ENCODE measurements at places on chromosomes 4 and X. TPM values are rescaled to one million over a fixed set of nuclear protein-coding genes. Genes with fewer than 3 reads are reported as not detected.
A peak's percentile ranks its signal among the peaks of the same experiment; 100 is the strongest.

The WNK3 gene
- 3.9 TPM for total RNA-seq

The SLC26A1 gene
- total RNA-seq = 0.07 TPM

The OPRPN gene
- total RNA-seq = not detected

The HTR2C gene
- total RNA-seq = 15.7 TPM

- H3K4me1 ChIP-seq = no peaks in the 10 kb centered on the region
- no peaks in the 10 kb centered on the region for H3K36me3 ChIP-seq
- peak within 1 kb of the TSS; percentile 97 for H3K27ac ChIP-seq
- no peaks in the 10 kb centered on the region for H3K27me3 ChIP-seq
- H3K4me3 ChIP-seq = peak within 1 kb of the TSS; percentile 96
- DNase-seq = peak; percentile 95
Observed at GRCh38 chr4:15001869-15002658, at the start of gene CPEB2. Gene CPEB2, plus strand, starts transcription at chr4:15002481. Its CDS starts 193 bp downstream, at chr4:15002674.

- H3K4me3 ChIP-seq = no peak overlapping the region
- H3K4me1 ChIP-seq = no peaks in the 10 kb centered on the region
- no peaks in the 10 kb centered on the region for H3K27me3 ChIP-seq
- no peaks in the 10 kb centered on the region for H3K36me3 ChIP-seq
Observed at GRCh38 chrX:1521459-1521956, 15.5 kb downstream of the P2RY8 start.

- H3K27ac ChIP-seq = no peak overlapping the region
- H3K4me3 ChIP-seq = no peak overlapping the region
- H3K4me1 ChIP-seq = no peaks in the 10 kb centered on the region
- H3K36me3 ChIP-seq = no peaks in the 10 kb centered on the region
Observed at GRCh38 chrX:152913346-152913745, 15.5 kb downstream of the ZNF185 start.

DNA sequence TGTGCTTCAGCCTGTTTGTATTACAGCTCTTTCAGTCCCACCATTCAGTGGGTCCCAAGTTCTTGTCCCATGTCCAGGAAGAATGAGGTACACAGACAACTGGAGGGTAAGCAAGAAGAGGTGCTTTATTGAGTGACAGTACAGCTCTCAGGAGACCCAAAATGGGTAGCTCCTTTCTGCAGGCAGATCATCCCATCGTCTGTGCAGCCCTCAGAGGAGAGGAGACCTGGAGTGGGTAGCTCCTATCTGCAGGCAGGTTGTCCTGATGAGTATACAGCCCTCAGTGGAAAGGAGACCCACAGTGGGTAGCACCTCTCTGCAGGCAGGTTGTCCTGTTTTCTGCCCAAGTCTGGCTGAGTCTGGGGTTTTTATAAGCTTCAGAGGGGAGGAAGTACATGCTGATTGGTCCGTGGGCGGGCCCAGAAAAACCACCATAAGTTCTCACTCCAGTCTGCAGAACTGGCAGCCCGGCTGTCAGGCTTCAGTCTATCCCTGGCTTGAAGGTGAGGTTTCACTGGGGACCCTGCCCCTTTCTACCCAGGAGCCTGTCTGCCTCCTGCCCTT lies 18.0 kb downstream of the GRK4 start:
- no peaks in the 10 kb centered on the region for H3K4me1 ChIP-seq
- DNase-seq = no peak
- no peaks in the 10 kb centered on the region for H3K36me3 ChIP-seq

- H3K4me3 ChIP-seq = peak overlapping the region; percentile 70
- H3K36me3 ChIP-seq = no peaks in the 10 kb centered on the region
- H3K27me3 ChIP-seq = no peaks in the 10 kb centered on the region
- DNase-seq = peak; percentile 68
- peaks cover 32% of the 10 kb centered on the region for H3K4me1 ChIP-seq
Observed at GRCh38 chr4:1249731-1250526, 999 bp upstream of the CTBP1 start.

DNA sequence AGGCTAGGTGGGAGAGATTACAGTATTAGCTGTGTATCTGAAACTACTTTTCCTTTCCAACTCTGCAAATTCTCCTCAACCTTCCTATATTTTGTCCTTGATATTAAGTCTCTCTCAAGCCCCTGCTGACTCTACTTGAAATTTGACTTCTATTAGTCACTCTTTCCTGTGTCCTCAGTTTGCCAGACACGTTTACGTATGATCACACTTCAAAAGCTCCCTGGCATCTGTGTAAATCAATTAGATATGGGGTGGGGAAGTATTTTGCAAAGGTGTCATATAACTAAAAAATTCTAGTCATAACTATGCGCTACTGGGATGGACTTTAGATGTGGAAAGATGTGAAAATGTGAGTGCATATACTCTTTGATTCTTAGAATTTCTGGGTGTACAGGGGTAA lies 67.4 kb upstream of the ARHGAP24 start:
- H3K36me3 ChIP-seq = no peaks in the 10 kb centered on the region
- H3K27ac ChIP-seq = no peak overlapping the region
- no peaks in the 10 kb centered on the region for H3K4me1 ChIP-seq
- H3K27me3 ChIP-seq = no peaks in the 10 kb centered on the region
- no peak overlapping the region for H3K4me3 ChIP-seq

DNA sequence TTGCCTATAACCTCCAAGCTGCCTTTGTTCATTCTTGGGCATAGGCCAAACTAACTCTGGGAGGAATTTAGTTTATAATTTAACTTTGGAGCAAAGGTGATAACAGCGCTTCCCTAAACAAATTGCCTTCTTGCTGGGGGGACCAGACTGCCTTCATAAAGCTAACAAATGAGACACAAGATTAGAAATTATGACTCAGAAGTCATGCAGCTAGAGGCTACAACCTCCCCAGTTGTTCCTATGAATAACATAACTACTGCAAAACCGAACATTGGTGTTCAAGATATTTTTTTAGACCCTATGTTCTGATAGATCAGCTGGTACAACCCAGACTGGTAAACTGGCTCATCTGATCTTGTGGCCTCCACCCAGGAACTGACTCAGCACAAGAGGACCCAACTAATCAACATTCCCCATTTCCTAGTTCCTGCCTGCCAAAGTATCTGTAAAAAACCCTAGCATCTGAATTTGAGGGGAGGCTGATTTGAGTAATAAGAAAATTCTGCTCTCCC lies 22.0 kb upstream of the TMPRSS11B start:
- no peaks in the 10 kb centered on the region for H3K4me1 ChIP-seq
- H3K27me3 ChIP-seq = no peaks in the 10 kb centered on the region
- no peak overlapping the region for H3K4me3 ChIP-seq
- no peak for DNase-seq
- no peak overlapping the region for H3K27ac ChIP-seq

DNA sequence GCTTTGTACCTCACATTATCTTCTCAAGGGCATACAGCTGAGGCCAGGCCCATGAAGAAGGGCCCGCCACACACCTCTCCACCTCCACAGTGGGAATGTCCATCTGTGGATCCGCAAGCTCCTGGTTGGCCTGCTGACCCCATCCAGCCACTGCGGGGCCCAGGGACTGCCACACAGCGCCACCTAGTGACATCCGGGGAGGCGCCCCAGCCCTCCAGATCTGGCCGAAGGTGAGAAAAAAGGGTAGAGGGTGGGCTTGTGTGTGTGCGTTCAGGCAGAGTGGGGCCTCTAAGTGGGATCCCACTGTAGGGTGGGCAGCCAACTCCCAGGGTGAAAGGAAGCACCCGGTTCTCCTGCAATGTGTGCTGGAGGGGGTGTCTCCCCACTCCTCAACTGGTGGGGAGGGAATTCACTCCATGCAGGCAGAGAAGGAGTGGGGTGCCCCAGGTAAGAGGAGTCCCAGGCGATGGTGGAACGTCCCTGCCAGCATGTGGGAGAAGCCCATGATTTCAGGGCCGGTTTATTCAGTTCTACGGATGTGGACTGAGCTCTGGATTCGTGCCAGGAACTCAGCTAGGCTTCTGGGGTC lies 117.3 kb downstream of the ENPP6 start:
- no peak for DNase-seq
- no peak overlapping the region for H3K27ac ChIP-seq
- no peaks in the 10 kb centered on the region for H3K4me1 ChIP-seq
- no peaks in the 10 kb centered on the region for H3K36me3 ChIP-seq
- no peak overlapping the region for H3K4me3 ChIP-seq

- no peaks in the 10 kb centered on the region for H3K4me1 ChIP-seq
- no peaks in the 10 kb centered on the region for H3K36me3 ChIP-seq
- H3K27me3 ChIP-seq = no peaks in the 10 kb centered on the region
- H3K27ac ChIP-seq = peak overlapping the region; percentile 69
- DNase-seq = no peak
Observed at GRCh38 chrX:72127332-72127731, 4.4 kb downstream of the RTL5 start.

GRCh38 chr4:127634181-127634580 lies 1.4 kb downstream of the INTU start:
- H3K27ac ChIP-seq = no peak overlapping the region
- no peaks in the 10 kb centered on the region for H3K36me3 ChIP-seq
- H3K4me1 ChIP-seq = no peaks in the 10 kb centered on the region

DNA sequence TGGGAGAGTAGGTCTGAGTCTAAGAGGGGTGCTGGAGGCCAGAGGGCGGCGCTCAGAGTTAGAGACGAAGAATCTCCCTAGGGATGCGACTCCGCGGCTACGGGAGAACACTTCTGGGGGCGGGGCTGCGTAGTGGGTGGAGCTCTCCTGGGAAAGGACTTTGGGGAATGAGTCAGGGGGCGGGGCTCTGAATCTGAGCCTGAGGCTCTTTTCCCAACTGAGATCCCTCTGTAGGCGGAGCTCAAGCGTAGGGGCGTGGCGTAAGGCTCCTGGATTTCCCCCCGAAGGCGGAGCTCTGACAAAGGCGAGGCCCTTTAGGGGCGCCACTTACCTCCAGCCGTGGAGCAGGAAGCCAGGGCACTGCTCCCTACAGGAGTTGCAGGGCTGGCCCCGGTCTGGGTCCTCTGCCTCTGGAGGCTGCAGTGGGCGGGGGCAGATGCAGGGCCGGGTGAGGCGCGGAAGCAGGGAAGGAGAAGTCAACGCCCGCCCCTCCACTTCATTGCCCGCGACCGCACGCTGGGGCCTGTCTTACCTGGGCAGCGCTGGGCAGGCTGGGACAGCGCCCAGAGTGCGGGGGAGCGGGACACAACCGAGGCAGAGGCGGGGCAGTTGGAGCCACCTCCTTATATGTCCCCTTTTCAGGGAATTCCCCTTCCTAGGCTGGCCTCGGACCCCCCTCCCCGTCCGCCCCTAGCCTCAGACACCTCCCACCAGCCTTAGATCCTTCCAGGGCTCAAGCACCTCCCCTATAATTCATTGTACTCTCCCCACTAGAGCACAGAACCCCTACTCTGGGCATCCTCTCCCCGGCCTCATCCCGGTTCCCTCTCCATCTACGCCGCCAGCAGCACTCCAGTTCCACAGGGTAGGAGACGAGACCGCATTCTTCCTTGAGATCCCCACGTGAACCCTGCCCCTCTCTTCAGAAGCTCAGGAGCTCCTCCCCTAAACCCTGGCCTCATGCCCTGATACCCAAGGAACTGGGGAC lies 1.6 kb downstream of the PRICKLE3 start:
- peak overlapping the region; percentile 33 for H3K4me3 ChIP-seq
- H3K27ac ChIP-seq = peak overlapping the region; percentile 88
- no peaks in the 10 kb centered on the region for H3K36me3 ChIP-seq
- no peaks in the 10 kb centered on the region for H3K4me1 ChIP-seq

GRCh38 chr4:74317616-74318246 lies 9.5 kb downstream of the EPGN start:
- no peaks in the 10 kb centered on the region for H3K27me3 ChIP-seq
- H3K4me1 ChIP-seq = no peaks in the 10 kb centered on the region
- no peaks in the 10 kb centered on the region for H3K36me3 ChIP-seq
- no peak overlapping the region for H3K4me3 ChIP-seq

GRCh38 chr4:2789793-2790582 lies 2.9 kb upstream of the SH3BP2 start:
- H3K27me3 ChIP-seq = no peaks in the 10 kb centered on the region
- no peak for DNase-seq
- H3K36me3 ChIP-seq = no peaks in the 10 kb centered on the region
- H3K27ac ChIP-seq = no peak overlapping the region
- H3K4me3 ChIP-seq = no peak overlapping the region
- H3K4me1 ChIP-seq = peaks cover 9% of the 10 kb centered on the region

DNA sequence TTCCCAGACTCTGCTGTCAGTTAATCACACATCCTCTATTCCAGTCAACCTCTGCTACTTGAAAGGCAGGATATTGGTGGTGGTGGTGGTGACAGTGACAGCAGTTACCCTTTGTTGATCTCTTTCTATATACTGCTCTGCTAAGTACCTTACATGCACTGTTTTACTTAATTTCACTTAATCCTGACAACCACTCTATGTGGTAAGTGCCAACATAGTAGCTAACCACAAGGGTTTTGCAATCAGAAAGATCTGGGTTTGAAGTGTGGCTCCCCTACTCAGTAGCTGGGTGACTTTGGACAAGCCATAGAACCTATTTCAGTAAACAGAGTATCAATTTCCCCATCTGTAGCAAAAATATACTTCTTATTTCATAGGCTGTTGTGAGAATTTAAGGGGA lies 24.2 kb upstream of the F9 start:
- DNase-seq = no peak
- H3K4me1 ChIP-seq = no peaks in the 10 kb centered on the region
- H3K36me3 ChIP-seq = no peaks in the 10 kb centered on the region
- H3K27me3 ChIP-seq = no peaks in the 10 kb centered on the region
- no peak overlapping the region for H3K27ac ChIP-seq

Data from uterus (tissue), 4 donors.